ENCODE measurements at places on chromosomes 12 and 14.

DNA sequence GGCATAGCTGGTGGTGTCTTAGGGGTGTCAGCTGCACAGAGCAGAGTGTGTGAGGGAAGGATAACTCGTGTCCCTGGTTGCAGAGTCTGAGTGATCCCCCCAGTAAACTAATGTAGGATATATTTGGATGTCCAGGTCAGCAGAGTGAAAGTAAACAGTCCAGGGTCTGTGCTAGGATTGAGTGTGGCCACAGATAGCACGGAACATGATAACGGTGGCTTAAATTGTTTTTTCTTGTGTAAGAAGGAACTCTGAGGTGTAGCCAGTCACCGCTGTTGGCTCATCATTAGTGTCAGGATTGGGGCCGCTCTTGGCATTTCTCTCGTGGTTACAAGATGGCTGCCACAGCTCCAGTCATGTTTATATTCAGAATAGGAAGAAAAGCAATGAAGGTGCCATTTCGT lies 97.3 kb downstream of the DERA start:
- no peak for DNase-seq

GRCh38 chr12:41286426-41286825 lies 98.3 kb downstream of the PDZRN4 start:
- no peak for DNase-seq

DNA sequence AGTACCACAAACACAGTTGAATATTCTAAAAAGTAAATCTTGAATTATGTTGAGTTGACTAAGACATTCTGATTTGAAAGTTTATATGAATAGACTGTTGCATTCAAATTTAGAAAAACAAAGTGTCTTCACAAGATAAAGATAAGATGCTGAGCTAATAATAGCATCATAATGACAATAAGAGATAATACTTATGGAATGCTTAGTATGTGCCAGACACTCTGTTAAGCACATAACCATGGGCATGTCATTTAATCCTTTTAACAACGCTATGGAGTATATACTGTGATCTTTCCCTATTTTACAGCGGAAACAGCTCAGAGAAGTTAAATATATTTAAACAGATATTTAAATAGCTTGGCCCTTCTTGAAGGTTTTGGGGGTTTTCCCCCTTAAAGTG lies 163.4 kb downstream of the SRGAP1 start:
- no peak for DNase-seq

DNA sequence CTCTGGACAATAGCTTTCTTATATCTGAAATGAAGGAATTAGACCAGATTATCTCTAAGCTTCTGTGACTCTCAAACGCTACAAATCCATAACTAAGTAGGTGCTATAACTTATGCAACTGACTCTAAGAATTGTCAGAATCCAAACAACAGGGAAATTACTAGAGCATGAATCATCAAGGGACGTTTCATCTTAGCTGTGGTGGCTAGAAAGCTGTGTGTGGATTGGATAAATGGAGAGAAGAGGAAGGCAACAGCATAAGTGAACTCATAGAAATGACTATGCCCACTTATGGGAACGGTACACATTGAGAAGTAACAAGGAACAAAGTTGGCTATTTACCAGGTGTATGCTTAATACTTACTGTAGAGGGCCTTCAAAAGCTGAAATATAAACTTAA lies 96.0 kb upstream of the NEDD1 start:
- DNase-seq, result no peak

Measured in activated T-cell treated with anti-CD3 and anti-CD28 coated beads for 4 hours (primary cell).